ENCODE measurements at places on chromosomes 2 and 18.

DNA sequence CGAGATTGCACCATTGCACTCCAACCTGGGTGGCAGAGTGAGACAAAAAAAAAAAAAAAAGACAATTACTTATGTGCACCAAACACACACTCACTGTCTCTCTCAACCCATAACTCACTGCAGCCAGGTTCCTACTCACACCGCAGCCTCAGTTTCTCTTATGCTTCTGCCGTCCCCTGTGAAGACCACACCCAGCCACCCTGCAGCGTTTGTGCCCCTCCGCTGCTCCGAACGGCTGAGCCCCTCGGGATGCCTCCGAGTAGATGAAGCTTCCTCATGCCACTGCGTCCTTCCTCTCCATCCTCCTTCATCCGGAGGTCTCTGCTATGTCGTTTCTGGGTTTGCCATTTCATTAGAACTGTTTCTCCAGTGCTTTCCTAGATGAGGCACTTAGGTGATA is 160.1 kb downstream of the TWIST2 start:
- H3K36me3 ChIP-seq = no peaks in the 10 kb centered on the region
- H3K4me3 ChIP-seq = no peak overlapping the region
- peaks cover 6% of the 10 kb centered on the region for H3K4me1 ChIP-seq
- DNase-seq = no peak
- no peak overlapping the region for H3K27ac ChIP-seq
- no peaks in the 10 kb centered on the region for H3K27me3 ChIP-seq

- H3K27me3 ChIP-seq = no peaks in the 10 kb centered on the region
- no peak overlapping the region for H3K4me3 ChIP-seq
- no peak for DNase-seq
- peaks cover 5% of the 10 kb centered on the region for H3K4me1 ChIP-seq
These were observed 6.5 kb downstream of the RNF103 start for GRCh38 chr2:86617153-86617552.

GRCh38 chr2:28620291-28620793 is 124.5 kb downstream of the PLB1 start:
- no peak overlapping the region for H3K4me3 ChIP-seq
- peaks cover 37% of the 10 kb centered on the region for H3K4me1 ChIP-seq
- no peaks in the 10 kb centered on the region for H3K36me3 ChIP-seq
- no peak for DNase-seq
- H3K27me3 ChIP-seq = no peaks in the 10 kb centered on the region

GRCh38 chr18:36496022-36496421 is 198.5 kb downstream of the FHOD3 start:
- no peak overlapping the region for H3K27ac ChIP-seq
- no peaks in the 10 kb centered on the region for H3K27me3 ChIP-seq
- no peak overlapping the region for H3K4me3 ChIP-seq
- DNase-seq = no peak
- H3K4me1 ChIP-seq = peaks cover 4% of the 10 kb centered on the region
- no peaks in the 10 kb centered on the region for H3K36me3 ChIP-seq

GRCh38 chr2:53379547-53379946 is 388.1 kb upstream of the CHAC2 start:
- no peaks in the 10 kb centered on the region for H3K36me3 ChIP-seq
- no peaks in the 10 kb centered on the region for H3K4me1 ChIP-seq
- no peak overlapping the region for H3K27ac ChIP-seq
- DNase-seq = no peak
- H3K4me3 ChIP-seq = no peak overlapping the region

GRCh38 chr2:122191331-122191730 is 435.9 kb downstream of the TSN start:
- no peak overlapping the region for H3K27ac ChIP-seq
- H3K36me3 ChIP-seq = no peaks in the 10 kb centered on the region
- H3K27me3 ChIP-seq = no peaks in the 10 kb centered on the region

DNA sequence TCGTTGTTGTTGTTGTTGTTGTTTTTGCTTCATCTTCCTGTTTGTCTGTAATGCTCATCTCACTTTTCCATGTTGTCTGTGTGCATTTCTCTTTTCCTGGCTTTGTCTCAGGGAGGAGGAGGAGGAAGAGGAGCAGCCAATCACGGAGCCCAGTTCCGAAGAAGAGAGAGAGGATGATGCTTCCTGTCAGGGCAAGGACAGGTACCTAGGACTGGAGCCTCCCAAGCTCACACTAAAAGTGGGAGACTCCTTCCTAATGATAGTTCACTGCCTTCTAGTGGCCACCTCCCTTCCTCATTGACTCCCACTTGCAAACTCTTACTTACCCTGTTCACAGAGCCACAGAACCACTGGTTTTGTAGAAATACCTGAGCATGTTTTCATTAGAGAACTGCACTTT is 179.6 kb downstream of the TPGS2 start:
- H3K4me3 ChIP-seq = no peak overlapping the region
- H3K36me3 ChIP-seq = no peaks in the 10 kb centered on the region
- no peaks in the 10 kb centered on the region for H3K27me3 ChIP-seq
- no peak for DNase-seq
- H3K4me1 ChIP-seq = no peaks in the 10 kb centered on the region
- H3K27ac ChIP-seq = no peak overlapping the region

DNA sequence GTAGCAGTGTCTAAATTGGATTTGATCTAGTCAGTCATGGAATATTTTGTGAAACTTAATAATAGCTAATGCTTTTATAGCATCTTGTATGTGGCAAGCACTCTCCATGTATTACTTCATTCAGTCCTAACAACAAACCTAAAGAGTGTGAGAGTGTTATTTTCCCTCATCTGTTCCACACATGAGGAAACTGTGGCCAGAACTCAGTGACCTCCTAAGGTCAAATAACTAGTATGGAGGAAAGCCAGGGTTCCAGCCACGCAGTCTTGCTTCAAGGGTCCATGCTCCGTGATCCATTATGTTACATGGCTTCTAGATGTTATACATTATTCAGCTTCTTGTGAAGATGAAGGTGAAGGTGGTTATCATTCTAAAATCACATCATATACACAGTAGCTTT is 45.5 kb downstream of the TWSG1 start:
- H3K4me3 ChIP-seq = no peak overlapping the region
- H3K36me3 ChIP-seq = no peaks in the 10 kb centered on the region
- no peaks in the 10 kb centered on the region for H3K4me1 ChIP-seq
- DNase-seq = no peak
- no peaks in the 10 kb centered on the region for H3K27me3 ChIP-seq

GRCh38 chr2:207184348-207184747 is 18.6 kb upstream of the KLF7 start:
- H3K36me3 ChIP-seq = no peaks in the 10 kb centered on the region
- peaks cover 23% of the 10 kb centered on the region for H3K4me1 ChIP-seq
- no peaks in the 10 kb centered on the region for H3K27me3 ChIP-seq
- DNase-seq = no peak
- H3K4me3 ChIP-seq = no peak overlapping the region

DNA sequence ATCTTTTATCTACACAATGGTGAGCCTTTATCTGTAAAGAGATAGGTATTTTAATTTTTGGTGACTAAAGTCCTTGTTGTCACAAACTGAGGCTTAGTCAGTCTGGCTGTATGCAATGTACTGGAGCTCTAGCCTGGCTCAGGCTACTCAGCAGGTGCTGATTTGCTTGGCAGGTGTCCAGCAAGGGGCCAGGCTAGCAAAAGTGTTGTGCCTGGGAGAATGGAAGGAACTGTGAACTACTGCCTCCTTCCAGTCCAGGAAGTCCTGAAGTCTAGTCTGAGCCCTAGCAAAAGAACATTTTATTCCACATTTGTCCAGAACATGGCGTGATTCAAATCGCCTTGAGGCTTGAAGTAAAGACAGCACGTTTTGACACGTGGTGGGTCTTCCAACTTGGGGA is 260.5 kb downstream of the CCDC85A start:
- H3K4me1 ChIP-seq = peaks cover 8% of the 10 kb centered on the region
- no peak for DNase-seq
- no peak overlapping the region for H3K27ac ChIP-seq
- H3K27me3 ChIP-seq = no peaks in the 10 kb centered on the region
- no peak overlapping the region for H3K4me3 ChIP-seq
- no peaks in the 10 kb centered on the region for H3K36me3 ChIP-seq

DNA sequence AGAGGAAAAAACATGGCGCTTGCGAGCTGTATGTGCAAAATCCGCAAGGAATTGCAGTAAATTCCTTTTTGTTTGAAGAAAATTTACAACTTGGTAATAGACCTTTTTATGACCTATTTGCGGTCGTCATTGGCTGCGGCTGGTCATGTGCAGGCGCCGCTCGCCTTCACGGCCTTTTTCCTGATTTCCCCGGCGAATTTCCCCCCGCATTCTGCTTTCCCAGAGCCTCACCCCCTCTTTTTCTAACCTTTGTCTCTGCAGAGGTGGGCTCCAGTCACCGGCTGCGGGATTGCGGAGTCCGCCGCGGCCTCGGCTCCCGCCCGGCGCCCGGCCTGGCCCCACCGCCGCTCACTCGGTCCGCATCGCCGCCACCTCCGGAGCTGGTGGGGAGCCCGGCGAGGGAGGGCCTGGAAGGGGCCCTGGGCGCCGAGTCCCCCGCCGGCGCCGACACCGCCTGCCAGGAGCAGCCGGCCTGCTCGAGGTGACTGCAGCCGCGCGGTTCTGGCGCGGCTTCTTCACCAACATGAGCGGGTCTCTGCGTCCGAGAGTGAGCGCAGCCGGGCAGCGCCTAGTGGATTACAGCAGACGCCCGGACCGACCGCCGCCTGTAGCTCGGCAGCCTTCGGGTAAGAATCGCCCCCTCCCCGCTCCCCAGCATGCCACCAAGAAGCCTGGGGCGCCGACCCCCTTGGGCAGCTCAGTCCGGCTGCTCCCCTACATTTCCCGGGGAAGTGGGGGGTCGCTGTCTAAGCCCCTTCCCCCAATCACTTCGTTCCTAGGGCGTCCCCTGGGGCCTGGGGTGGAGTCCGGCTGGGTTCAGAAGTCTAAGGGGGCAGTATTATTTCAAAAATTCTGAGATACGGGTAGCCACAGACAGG is 7.1 kb downstream of the HOXD8 start:
- H3K27me3 ChIP-seq = no peaks in the 10 kb centered on the region
- DNase-seq = no peak
- peak overlapping the region; percentile 50 for H3K27ac ChIP-seq
- H3K4me1 ChIP-seq = peaks cover 10% of the 10 kb centered on the region
- H3K36me3 ChIP-seq = no peaks in the 10 kb centered on the region

GRCh38 chr2:47206181-47206580 is 51.1 kb upstream of the STPG4 start:
- peaks cover 14% of the 10 kb centered on the region for H3K4me1 ChIP-seq
- no peak overlapping the region for H3K4me3 ChIP-seq
- DNase-seq = no peak
